ENCODE measurements at places on chromosomes 3 and 15.

GRCh38 chr15:75335313-75335704, 554 bp upstream of the COMMD4 start:
- DNase-seq = no peak

DNA sequence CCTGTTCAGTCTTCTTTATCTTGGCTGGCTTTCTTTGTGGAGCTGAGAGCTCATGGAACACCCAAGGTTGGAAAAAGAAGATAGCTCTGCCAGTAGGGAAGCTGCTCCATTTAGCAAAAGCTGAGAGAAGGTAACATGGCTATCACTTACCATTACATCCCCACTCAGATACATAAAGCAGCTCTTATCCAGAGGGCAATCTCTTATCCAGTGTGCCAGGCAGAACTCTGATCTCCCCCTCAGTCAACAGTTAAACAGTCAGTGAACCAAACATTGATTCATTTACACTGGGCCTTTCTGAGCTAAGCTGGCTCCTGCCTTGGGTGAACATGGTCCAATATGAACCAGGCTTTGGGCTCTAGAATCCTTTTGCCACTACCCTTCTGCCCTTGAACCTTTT, 624.2 kb downstream of the NTRK3 start:
- no peak for DNase-seq

GRCh38 chr15:82312586-82313349, 36.5 kb downstream of the GOLGA6L10 start:
- DNase-seq = no peak

DNA sequence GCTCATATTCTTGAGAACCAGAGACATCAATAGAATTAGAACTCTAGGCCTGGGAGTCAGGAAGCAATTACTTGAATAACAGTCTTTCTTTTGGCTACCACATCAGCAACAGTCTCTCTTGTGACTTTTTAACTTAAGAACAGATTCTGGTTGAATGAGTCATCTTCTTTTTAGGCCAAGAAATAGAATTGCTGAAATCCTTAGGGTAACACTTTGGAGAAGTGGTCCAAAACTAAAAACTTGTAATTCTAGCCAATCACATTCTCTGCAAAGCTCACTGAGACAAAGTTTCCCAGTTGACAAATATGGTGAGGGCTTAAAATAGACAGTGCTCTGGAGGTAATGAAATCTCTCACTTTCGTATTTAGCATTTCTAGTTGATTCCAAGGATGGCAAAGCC, 238.0 kb downstream of the SHOX2 start:
- no peak for DNase-seq

GRCh38 chr15:70754862-70755261, 8.5 kb downstream of the UACA start:
- no peak for DNase-seq

GRCh38 chr3:108473711-108474110, 36.7 kb downstream of the MYH15 start:
- DNase-seq = no peak
